Cortex of kidney (tissue), 1 donor: ENCODE measurements at places on chromosomes 5 and 9.

DNA sequence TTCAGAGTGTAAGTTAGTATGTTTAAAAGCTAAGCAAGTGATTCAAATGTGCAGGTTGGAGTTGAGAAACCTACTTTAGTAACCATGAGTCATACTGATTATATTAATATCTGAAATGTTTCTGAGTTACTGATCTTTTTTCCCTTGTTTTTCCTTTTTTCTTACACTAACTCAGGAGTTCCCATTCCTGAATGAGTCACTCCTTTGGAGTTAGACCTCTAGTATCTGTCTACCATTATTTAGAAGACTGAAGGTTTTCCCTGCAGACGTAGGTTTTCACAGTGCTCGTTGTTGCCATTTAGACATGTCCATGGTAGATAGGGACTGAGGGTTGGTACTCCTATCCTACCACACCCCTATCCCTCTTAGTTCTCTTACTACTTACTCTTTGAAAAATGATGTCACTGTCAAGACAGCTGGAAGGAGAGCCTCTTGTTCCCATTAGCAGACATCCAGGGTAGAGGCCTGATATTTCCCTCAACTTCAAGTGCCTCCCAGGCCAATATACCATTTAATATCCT lies 20.2 kb downstream of the OCLN start:
- no peak for DNase-seq

DNA sequence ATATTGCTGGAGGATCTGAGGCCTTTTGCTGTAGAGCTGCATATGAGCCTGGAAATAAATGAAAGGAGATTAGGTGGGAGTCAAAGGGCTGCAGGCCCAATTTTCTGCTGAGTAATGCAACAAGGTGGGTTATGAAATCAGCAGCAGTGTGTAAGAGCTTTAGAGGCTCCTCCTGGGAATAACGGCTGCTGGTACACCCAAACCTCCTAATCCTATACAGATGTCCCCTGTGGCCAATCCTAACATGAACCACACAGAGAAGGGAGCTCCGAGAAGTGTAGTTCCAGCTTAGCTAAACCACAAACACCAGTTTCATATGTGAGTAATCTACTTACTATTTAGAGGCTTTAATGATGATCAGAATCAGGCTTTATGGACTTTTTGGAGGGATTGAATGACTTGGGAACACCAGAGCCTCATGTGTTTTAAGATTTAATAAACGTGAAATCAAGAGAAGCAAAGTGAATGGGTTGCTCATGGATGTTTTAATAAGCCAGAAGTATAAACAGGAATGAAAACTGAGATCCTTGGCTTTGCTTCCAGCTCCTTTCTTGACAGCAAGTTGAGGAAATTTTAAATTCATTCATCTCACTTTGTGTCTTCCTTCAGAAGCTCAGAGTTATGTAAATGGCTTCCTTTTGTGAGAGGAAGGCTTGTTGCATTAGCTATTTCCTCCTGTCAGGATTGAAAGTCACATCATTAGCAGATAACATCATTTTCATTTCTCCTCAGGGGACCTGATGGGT lies 437.5 kb downstream of the TMEM232 start:
- DNase-seq, result no peak

DNA sequence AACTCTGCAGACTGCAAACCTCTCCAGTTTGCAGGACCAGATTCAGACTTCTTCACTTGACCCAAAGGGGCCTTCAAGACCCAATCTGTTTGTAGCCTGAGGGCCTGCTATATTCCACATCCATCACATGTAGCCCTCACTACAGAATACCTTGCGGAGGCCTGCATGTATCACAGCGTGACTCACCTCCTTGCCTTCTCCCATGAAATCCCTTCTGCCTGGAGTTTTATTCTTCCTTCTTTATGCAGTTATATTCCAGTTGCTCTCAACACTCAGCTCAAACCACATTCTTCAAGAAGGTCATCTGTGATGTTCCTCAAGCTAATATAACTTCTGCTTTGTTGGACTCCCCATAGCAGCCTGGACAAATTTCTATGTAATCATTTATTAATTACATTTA lies 198.5 kb upstream of the PTGER4 start:
- DNase-seq, result no peak

DNA sequence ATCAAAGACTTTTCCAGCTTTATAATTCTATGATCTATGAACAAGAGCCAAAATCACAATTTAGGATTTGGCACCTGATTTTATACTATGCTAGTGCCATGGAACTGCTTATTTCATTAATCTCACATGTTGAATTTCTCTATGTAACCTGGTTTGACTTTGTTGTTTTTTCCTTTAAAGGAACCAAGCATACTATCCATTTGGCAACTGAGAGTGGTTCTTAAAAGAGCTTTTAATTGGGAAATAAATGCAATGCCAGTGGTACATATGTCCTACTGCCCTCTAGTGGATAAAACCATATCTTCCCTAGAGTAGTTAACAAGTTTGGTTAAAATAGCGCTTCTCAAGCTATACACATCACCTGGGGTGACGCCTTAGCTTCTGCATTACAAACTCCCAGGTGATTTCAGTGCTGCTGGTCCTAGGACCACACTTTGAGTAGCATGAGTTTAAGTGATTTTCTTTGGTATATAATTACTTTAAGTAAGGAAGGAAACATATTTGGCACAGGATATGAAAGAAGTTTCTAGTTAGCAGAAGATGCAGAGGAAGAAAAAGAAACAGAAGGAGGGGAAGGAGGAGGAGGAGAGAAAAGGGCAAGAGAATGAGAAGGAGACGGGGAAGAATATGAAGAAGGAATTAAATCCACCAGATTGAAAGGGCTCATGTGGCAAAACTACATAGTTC lies 56.8 kb downstream of the FGF10 start:
- no peak for DNase-seq

- no peak for DNase-seq
Measured at GRCh38 chr9:107193251-107193650, 89.8 kb upstream of the RAD23B start.

DNA sequence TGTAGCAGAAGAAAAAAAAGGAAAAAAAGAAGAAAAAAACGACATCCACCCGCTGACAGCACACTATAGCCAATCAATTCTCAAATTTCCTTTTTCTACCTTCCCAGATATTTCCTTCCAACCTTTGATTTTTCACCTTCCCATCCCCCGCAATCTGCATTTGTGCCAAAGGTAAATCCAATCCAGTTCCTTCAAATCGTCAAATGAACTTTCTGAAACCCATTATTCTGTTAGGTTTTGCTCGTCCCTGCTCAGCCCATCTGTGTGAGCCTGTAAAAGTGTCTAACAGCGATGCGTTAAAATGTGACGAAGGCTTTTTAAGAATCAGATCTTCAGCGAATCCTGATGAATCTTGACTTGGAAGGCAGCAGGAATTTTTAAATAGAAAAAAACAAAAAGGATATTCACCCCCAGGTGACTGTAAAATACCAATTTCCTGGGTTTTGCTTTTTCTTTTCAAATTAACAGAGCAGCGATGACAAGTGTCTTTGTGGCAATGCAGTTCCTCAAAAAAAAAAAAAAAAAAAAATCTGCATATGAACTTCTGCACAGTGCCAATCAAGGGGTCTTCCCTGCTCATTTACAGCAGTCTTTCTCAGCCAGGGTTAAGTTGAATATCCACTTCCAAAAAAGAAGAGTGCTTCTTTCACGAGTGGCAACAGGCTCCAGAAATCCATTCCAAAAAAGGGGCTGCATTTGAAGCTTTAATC lies 367 bp upstream of the SHC3 start:
- DNase-seq, result no peak
